ENCODE measurements at places on chromosomes 3 and 15.

DNA sequence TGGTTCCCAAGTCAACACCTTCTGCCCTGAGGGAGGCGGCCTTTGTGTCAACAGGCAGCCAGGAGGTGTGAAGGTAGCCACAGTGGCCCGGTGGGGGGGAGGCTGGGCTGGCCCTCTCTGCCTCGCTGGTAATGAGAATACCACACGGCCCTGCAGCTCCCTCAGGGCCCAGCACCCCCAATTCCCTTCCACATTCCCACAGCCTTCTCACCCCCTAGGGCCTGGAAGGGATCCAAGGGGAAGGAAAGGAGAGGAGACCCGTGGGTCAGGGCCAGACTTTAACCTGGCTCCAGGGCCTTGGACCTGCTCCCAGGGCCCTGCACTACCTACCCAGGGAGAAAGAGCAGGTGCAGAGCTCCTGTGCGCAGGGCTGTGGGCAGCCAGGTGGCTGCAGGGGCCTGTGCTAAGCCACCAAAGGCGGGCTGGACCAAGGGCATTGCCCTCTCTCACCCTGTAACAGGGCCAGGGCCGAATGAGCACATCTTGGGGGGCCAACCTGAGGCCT lies 8.7 kb upstream of the MESP2 start:
- no peak for DNase-seq

- no peak for DNase-seq
These were observed 654.0 kb upstream of the KCNMB2 start for GRCh38 chr3:177882124-177882648.

DNA sequence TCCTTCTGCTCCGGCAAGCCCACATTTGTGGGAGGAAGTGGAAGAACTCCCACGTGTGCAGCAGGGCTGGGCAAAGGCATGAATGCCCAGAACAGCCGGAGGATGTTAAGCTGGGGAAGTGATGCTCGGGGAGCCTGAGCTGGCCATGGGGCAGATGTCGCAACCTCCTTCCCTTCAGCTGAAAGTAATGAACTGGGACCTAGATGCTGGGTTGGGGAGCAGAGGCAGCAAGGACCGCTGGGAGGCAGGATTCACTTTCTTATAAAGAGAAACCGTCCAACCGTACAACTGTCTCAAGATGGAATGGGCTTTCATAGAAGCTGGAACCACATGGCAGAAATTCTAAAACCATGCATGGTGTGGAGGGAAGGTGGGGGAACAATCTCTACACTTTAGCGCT lies 290.9 kb downstream of the OCA2 start:
- no peak for DNase-seq

DNA sequence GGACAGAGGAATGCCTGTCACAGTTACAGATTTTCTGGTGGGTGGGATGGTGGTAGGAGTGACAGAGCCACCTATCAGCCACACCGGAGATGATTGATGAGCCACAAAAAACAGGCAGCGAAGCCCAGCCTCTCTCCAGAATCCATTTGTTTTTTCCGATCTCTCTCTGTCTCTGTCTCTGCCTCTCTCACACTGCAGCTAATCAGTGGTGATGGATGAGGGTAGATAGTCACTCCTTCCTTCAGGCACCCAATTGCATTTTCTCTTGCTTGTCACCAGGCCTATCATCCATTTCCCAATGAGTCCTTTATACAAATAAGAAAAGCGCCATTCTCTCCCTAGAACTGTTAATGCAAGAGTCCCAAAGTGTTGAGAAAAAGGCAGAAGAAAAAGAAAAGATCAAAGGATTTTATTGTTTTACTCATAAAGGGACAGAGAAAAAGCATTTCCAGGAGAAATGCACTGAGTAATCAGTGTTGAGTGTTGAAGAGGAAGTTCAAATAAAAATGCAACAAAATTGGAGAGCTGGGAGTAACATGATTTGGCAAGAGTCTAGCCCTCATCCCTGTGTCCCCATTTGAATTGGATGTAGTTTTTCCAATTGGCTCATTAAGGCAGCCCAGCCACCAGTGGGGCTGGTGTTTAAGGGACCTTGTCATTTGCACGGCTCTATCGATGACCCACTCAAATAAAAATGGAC lies 1089.3 kb downstream of the TUSC7 start:
- no peak for DNase-seq

- DNase-seq = peak; percentile 39
These were observed 6.5 kb upstream of the TBC1D23 start for GRCh38 chr3:100254168-100254777.

- no peak for DNase-seq
These were observed 38.6 kb upstream of the RAB6B start for GRCh38 chr3:133934073-133934970.

DNA sequence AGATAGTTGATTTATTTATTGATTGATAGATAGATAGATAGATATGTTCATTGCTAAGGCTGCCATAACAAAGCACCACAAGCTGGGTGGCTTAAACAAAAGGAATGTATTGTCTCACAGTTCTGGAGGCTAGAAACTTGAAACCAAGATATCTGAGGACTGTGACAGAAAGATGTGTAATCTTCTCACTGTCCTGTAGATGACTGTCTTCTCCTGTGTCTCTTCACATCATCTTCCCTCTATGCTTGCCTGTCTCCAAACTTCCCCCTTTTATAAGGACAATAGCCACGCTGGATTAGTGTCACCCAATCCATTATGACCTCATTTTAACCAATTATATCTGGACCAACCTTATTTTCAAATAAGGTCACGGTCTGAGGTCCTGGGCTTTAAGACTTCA lies 40.9 kb downstream of the GNB4 start:
- DNase-seq = no peak

DNA sequence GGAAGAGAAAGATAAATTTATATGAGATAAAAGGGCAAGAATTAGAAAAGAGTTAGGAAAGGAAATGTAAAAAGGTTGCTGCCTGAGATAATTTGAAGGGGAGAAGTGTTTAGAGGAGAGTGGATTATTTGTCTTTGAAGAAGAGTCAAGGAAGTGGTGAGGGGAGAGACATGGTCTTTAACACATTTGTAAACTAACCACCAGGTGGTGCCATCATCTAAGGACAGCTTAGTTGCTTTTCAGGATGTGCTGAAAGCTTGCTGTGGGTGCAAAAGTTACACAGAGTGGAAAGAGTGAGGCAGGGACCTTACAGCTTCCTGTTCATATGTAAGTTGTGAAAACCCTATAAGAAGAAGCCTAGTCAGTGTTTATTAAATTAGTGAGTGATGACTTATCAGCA lies 114.1 kb upstream of the DNAJC19 start:
- no peak for DNase-seq

GRCh38 chr3:126211569-126211968 lies 31.2 kb upstream of the ALDH1L1 start:
- DNase-seq = no peak

- no peak for DNase-seq
These were observed 154.5 kb downstream of the FOXP1 start for GRCh38 chr3:71428841-71429596.

- DNase-seq = no peak
These were observed 794.9 kb downstream of the NTRK3 start for GRCh38 chr15:87461631-87462030.

DNA sequence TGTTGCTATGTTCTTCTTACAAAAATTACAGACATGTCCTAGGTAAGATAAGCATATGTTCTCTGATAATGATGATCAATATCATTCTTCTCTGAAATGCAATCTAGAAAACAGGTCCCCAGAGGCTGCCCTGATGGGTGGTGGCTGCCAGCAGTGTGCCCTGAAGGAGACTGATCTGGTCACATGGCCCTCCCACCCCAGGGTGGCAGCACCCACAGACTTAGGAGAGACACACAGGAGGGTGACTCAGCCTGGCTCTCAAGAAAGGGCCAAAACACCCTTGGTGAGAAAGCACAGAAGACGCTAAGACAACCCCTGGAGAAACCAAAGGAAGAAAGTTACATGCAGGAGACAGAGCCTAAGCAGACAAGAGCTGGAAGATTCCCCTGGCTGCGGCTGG lies 203.7 kb downstream of the TJP1 start:
- DNase-seq = no peak

GRCh38 chr3:49017971-49018706 lies at the start of gene DALRD3:
Gene DALRD3, minus strand, starts transcription at chr3:49018580. Its CDS starts 16 bp downstream, at chr3:49018564.
- peak; percentile 72 for DNase-seq

- no peak for DNase-seq
These were observed 104.7 kb downstream of the SERPINI1 start for GRCh38 chr3:167840247-167840646.

DNA sequence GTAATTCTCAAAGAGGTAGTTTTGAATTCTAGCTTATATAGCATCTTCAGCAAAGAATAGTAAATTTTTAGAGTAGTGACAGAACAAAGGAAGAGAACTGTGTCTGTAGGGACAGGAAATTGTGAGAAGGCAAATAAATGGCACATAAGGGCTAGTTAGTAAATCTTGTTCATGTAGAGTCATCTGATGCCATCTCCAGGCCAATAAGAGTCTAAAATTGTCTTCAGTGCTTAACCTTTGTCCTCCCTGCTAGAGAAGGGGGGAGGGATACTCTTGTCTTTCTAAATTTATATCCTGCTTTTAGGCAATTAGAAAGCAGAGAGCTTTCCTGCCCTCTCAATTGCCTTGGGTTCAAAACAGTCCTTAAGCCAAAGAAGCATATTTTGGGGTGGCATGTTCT lies 87.0 kb upstream of the DNAJC19 start:
- DNase-seq = no peak

GRCh38 chr15:96316953-96317629 lies 13.4 kb upstream of the NR2F2 start:
- no peak for DNase-seq

- no peak for DNase-seq
These were observed 249.0 kb downstream of the NFKBIZ start for GRCh38 chr3:102098130-102098885.

- DNase-seq = no peak
These were observed 25.0 kb downstream of the SCG3 start for GRCh38 chr15:51706291-51706690.

GRCh38 chr3:16441371-16441875 lies 72.1 kb downstream of the RFTN1 start:
- no peak for DNase-seq

DNA sequence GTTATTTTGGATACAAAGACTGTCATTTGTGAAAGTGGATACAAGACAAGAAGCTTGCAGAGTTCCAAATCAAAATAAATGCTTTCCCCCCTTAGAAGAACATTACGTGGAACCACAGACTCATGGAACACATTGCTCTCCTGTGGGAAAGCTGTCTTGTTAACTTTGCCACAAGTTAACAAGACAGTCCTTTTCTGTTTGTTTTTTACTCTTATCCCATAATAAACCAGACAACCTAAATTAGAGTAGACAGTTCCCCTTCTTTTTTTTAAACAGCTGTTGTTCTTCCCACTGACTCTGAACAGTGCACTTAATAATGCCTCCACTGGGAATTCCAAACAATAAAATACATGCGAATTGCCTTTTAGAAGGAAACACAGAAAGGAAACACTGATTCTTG lies 255.3 kb upstream of the UBE2E2 start:
- DNase-seq = no peak

All from CD4-positive, alpha-beta T cell treated with Interleukin-10 for 1 hour (primary cell).